G401 (cell line): ENCODE measurements at places on chromosomes 6 and 20. TPM values are rescaled to one million over a fixed set of nuclear protein-coding genes. Genes with fewer than 3 reads are reported as not detected.
A peak's percentile ranks its signal among the peaks of the same experiment; 100 is the strongest.

DNA sequence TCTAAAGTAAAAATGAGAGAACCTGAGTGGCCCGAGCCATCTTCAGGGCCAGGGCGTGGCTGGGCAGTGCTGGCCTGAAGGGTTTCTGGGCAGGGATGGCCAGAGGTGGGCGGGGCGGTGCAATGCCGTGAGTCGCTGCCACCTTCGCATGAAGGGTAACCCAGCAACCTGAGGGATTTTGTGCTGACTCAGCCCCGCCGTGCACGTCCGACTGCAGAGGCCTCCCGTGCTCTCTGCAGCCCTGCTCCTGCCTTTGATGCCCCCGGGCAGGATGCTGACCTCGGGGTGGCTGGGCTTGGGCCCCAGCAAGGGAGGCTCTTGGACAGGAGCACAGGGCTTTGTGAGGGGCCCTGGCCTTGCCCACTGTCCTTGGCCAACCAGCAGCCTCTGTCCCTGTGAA is 81.7 kb upstream of the GATA5 start:
- no peak for DNase-seq

The NRSN1 gene
- not detected in 2 replicates for total RNA-seq

GRCh38 chr20:14997791-14998190 is 660.4 kb upstream of the FLRT3 start:
- DNase-seq: no peak

DNA sequence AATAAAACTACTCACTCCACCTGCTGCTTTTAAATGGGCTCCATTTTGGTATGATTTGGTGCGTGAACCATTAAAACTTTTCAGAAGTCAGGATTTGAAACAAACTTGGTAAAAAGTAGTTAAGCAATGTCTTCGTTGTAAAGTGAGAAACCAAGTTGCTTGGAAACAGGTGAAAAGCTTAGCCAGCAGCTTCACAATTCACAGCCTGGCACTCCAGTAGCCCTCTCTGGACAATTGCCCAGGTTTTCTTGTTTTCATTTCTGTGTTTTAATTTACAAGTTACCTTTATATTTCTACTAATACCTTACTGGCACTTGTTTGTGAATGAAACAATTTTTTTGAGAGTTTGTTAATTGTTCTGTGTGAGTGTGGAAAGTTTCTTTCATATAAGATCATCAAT is 12.8 kb downstream of the NT5E start:
- DNase-seq: no peak

GRCh38 chr6:122799916-122800686 is 11.0 kb downstream of the SMPDL3A start:
- DNase-seq: no peak

The TFAP2A gene
- total RNA-seq: 2.3 TPM in 1 of 2 replicates, not detected in the other

DNA sequence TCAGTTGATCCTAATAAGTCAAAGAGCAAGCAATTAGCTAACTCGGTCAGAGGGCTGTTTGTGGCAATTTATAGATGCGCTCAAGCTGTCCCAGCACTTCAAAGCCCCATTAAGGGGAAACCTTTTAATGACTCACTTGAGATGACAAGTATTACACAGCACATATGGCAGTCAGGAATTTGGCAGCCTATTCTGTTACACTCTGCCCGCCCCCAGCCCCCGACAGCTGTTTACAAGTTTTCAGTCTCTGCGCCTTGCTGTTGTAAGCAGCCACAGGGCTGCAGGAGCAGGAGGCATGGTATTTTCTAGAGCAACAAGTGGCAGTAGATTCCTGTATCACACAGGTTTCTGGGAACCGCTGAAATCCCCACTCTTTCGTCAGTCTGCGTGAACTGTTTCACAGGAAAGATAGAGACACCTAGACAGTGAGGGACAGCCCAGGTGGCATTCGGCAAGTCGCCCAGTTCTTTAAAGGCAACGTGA is 263.0 kb downstream of the FOXC1 start:
- DNase-seq: no peak

- no peak for DNase-seq
These were observed 106.5 kb downstream of the SMLR1 start for GRCh38 chr6:130933712-130934200.

GRCh38 chr6:62746968-62747367 is 460.9 kb upstream of the KHDRBS2 start:
- peak; percentile 6 for DNase-seq

- DNase-seq: no peak
These were observed 134.1 kb downstream of the COL9A1 start for GRCh38 chr6:70168681-70169377.

The STX11 gene
- total RNA-seq: 0.07 TPM in 1 of 2 replicates, not detected in the other

GRCh38 chr6:33727126-33727525 is 15.6 kb upstream of the UQCC2 start:
- DNase-seq: peak; percentile 61

DNA sequence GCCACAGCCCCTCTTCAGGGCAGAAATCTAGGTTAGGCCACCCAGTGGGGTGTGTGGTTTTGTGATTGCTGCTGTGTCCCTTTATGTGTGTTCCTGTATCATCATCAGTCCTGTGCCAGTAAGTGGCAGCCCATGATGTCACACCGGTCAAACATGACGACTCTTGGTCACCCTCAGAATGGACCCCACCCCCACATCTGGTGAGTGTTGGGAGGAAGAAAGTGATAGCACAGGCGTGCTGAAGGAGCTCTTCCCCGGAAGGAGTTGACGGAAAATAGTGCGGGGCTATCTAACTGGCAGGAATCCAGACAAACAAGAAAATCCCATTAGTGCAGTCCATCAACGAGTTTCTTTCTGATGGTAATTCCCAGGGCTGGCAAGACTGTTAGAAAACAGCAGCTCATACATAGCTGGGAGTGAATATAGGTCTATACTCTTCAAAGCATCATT is 33.4 kb upstream of the IL17A start:
- no peak for DNase-seq

- no peak for DNase-seq
These were observed 30.8 kb upstream of the SMLR1 start for GRCh38 chr6:130796313-130796905.

- peak; percentile 5 for DNase-seq
These were observed 288.5 kb upstream of the CNR1 start for GRCh38 chr6:88454658-88455057.

DNA sequence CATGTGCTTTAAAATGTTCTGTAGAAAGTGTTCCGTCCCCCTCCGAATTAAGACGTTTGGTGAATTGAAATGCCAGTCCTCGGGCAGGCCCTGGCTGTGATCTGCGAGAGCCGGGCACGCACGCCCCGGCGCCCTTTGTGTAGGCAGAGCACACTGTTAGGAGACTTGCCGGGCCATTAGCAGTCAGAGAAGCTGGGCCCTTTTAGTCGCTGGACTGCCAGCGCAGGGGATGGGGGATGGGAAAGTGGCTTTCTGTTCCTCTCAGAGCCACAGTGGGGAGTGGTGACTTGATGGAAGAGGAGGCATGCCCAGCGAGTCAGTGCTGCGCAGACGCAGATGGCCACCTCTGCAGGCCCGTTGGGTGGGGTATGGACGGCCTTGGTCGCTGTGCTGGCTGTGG is 2.2 kb downstream of the PPP1R3G start:
- DNase-seq: peak; percentile 17

The JAG1 gene
- 0.06 TPM in 1 of 2 replicates, not detected in the other for total RNA-seq

The ZNF311 gene
- total RNA-seq: not detected in 2 replicates

GRCh38 chr6:139801571-139802321 is 427.3 kb upstream of the CITED2 start:
- no peak for DNase-seq

GRCh38 chr6:25419879-25420278 is 140.7 kb downstream of the CARMIL1 start:
- no peak for DNase-seq

GRCh38 chr20:49647550-49647949 is 66.1 kb downstream of the B4GALT5 start:
- no peak for DNase-seq

DNA sequence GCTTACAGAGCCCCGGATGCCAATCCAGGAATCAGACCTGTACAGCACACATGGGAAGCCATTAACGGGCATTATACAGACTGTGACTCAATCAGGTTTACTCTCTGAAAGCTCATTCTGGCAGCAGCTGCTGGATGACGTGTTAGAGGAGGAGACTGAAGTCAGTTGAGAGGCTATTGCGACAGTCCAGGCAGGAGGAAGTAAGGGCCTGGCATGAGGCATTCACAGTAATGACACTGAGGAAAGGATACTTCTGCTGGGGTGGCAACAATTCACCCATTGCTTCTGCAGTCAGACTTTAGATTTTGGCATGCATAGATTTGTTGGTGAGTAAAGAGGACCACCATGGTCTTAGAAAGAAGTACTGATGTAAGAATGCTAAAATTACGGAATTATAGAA is 151.0 kb upstream of the HEY2 start:
- no peak for DNase-seq

DNA sequence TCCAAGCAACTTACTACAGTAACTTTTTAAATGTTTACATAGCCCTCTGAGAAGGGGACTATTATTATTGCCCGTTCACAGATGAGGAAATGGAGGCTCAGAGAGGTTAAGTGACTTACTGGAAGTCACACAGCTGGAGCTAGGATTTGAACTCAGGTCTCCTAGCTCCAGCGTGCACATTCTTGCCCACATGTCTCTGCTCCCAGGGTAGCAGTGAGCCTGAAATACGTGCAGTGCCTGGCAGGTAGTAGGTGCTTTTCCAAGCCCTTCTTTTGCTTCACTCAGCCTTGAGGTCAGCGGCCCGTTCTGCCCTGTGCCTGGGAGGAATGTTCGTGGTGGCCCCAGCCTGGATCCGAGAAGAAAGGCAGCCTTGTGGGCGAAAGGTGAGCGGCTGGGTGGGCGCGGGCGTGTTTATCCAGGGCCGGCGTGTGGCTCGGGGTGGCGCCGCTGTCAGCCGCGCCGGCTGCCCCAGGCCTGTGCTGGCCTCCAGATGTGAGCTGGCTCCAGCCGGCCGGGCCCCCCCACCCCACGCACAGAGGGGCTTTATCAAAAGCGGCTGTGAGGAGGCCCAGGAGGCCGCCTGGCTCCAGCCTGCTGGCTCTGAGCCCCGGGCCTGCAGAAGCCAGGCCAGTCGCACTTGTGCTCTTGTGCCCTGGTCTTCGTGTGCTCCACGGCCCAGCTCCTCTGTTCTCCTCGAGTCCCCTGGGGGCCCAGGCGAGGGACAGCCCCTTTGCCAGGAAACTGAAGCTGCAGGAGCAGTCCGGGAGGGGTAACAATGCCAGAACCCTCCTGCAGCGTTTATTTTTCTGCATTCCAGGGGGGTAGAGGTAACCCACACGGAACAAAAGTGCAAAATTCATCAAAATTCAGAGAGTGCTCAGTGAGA is 58.1 kb downstream of the UBE2V1 start:
- DNase-seq: no peak

The SOX4 gene
- 0.17 and 0.25 TPM in 2 replicates for total RNA-seq

The SLC22A3 gene
- total RNA-seq: not detected in 2 replicates

DNA sequence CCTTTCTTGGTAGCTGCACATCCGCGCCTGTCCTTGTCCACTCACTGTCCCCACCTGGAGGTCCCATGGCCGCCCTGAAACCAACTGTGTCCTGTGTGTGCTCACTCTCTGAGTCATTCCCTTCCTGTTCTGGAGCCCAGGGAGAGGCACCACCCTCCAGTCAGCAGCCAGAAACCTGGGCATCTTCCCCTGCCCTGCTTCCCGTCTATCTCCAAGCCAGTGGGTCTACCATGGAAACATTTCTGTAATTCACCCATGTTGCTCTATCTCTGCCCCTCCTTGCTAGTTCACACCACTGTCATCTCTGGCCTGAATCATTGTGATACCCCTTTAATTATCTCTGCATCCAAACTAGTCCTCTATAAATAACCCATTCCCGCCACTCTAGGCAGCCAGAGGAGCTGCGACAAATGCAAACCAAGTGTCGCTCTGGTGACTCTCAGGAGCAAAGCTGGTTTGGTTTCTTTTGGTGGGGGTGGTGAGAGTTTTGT is 28.8 kb upstream of the SYNJ2 start:
- no peak for DNase-seq

The SLC22A2 gene
- not detected in 2 replicates for total RNA-seq

- peak; percentile 81 for DNase-seq
These were observed 308.9 kb downstream of the ALDH8A1 start for GRCh38 chr6:134640975-134641429.

GRCh38 chr20:53939190-53939571 is 131.2 kb downstream of the BCAS1 start:
- no peak for DNase-seq

DNA sequence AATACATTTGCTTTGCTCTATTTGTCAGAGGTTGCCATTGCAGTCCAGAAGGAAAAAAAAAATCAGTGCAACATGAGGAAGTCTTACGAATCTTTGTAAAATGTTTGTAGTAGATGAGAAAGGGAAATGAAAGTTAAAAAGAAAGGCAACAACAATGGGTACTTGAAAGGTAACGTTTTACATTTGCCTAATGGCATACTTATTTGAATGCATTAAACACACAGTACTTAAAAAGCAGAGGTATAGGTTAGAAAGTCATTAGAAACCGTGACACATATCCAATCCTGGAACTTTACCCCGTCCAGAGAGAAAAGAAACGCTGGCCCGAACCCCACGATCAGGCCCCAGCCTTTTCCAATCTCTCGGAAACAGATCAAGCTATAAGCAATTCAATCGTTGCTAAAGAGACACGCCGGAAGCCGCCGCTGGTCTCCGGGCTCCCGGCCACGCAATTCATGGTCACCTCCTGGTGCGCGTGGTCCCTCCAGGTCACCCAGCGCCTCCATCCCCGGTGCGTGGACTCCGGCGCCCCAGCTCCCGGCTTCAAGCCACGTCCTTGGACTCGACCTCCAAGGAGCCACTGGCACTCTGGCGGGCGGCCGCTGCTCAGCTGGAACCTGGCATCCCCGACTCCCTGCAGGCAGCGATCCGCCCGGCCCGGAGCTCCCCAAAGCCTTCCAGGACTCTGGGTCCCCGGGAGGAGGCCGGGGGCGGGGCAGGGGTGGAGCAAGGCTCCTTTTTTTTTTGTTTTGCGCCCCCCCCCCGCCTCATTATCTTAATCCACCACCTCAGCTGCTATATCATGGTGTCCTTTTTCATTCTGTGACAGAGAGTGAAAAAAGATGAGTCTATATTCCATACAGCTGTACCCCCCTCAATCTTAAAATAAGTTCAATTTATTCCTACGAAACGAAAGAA is at the start of gene SLC18B1:
TSS of gene SLC18B1 (minus strand) at position 687 of the 918 bp plus-strand sequence. CDS start at position 506, 181 bp downstream.
- DNase-seq: peak; percentile 70

GRCh38 chr20:3660262-3661059 is 2.7 kb downstream of the GFRA4 start:
- DNase-seq: no peak

DNA sequence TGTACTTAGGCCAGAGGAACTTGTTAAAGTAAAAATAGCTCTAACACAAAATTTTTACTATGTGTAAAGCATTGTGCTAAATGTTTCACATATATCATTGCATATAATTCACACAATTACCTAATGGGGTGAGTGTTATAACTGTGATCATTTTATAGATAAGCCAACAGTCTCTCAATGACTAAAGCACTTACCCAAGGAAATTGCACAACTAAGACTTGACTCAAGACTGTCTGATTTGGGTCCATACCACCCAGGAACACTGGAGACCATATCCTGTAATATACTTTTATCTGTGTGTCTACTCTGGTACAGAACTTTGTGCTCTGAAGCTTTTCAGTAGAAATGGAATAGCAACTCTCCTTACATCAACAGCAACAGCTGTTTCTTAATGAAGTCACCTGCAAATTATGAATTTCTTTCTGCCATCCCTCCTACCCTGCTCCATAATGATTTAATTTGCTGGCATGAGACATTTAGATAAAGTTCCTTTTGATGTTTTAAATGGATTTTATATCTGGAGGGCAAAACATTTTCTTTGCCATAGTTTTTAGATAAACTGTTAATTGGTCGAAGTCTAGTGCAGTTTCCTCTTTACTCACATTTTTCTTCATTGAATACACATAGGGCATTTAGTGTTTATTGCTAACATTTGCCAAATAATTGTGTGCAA is 47.5 kb downstream of the TSPYL4 start:
- DNase-seq: no peak

The PPP1R16B gene
- total RNA-seq: 0.06 TPM in 1 of 2 replicates, not detected in the other

GRCh38 chr6:81788748-81789147 is 36.3 kb upstream of the TENT5A start:
- DNase-seq: no peak
